Activated naive CD8-positive, alpha-beta T cell treated with anti-CD3 and anti-CD28 coated beads, Interleukin-2, amount 10 ng/mL, durations not matched to agents 7 days and 5 days (primary cell): ENCODE measurements at places on chromosomes 4 and X.

DNA sequence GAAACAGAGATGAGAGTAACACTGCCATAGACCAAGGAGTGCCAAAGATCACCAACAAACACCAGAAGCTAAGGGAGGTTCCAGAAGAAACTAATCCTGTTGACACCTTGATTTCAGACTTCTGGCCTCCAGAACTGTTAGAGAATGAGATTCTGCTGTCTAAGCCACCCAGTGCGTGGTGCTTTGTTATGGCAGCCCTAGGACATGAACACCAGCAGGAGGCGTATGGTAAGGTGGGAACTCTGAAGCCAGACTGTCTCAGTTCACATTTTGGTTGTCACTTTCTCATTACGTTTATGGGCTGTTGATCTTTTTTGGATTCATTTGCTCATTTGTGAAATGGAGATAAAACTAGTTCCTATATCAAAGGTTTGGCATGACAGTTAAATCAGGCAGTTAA, 142.9 kb downstream of the DCHS2 start:
- no peak for DNase-seq

DNA sequence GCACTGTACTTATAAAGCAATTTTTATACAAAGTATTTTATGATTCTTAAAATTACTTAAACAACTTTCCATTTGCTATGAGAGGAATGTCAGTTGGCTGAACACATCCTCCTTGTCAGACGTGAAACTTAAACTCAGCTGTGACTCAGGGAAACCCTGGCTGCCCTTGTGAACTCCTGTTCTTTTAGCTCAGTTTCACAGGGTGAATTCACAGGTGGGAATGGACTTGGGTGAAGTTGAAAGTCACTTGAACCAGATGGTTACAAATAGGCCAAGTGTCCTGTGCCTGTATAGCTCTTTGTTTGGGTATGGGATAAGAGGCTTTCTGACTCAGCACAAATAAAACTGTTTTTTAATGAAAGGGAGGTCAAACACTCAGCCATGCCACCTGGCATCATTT, 67.4 kb upstream of the FAM47B start:
- no peak for DNase-seq

DNA sequence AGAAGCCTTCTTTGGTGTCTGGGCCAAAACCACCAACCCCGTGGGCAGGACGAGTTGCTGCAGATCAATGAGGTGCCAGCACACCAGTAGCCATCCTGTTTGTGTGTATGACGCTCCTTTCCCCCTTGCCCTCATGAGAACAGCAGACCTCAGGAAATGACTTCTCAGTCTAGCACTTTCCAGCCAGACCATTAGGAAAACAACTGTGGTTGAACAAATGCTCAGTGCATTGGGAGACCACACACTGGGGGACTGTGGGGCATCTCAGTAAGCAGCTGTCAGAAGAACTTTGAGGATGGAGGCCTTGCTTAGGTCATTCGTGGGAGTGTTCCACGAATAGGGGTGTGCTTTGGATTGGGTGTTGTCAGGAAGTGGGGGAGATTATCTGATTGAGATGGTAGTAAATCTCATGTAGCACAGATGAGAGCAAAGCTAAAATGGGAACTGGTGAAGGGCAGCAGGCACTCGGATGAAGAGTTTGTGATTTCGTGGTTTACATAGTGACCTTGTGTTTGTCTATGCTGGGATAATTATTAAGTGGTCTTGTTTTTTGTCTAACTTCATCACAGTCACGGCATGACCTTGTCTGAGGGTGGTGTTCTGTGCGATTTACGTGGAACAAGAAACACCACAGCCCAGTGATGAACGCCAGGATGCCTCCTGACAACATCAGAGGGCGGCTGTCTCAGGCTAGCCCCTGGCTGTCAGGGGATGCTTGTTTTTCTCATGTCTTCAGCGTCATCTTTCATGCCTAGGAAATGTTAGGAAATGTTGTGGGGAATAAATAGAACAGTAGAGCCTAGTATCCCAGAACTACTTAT, 70.1 kb downstream of the USP46 start:
- DNase-seq = no peak

DNA sequence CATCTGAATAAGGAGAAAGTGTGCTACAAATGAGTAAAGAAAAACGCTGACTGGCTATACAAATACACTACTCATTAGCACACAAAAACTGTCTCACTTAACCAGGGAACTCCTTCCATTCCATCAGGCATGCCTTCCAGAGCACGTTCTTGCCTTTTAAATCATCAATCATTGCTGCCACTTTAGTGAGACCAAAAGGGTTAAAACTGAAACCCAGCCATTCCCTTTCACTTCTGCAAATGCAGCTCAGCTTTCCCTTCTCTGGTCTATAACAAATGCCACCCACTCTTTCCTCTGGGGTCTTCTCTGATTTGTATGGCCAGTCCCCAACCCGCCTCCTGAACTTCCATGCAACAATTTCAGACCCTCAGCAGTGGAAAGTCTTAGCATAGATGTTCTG, 231.5 kb downstream of the TRIML1 start:
- no peak for DNase-seq

DNA sequence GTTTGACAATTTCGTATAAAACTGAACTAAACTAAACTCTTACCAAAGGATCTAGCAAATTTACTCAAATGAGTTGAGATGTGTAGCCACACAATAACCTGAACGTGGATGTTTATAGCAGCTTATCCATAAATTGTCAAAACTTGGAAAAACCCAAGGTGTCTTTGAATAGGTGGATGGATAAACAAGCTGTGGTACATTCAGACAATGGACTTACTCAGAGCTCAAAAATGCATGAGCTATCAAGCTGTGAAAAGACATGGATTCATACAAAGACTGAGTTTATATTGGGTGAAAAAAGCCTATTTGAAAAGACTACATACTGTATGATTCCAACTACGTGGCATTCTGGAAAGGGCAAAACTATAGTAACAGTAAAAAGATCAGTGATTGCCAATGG, 69.5 kb downstream of the LARP1B start:
- DNase-seq = no peak

GRCh38 chr4:54217642-54218495, 11.2 kb upstream of the PDGFRA start:
- DNase-seq = peak; percentile 47

- no peak for DNase-seq
Observed at GRCh38 chr4:123198706-123199105, 197.9 kb upstream of the SPRY1 start.

- no peak for DNase-seq
Observed at GRCh38 chrX:20267607-20267930, 860 bp upstream of the RPS6KA3 start.

DNA sequence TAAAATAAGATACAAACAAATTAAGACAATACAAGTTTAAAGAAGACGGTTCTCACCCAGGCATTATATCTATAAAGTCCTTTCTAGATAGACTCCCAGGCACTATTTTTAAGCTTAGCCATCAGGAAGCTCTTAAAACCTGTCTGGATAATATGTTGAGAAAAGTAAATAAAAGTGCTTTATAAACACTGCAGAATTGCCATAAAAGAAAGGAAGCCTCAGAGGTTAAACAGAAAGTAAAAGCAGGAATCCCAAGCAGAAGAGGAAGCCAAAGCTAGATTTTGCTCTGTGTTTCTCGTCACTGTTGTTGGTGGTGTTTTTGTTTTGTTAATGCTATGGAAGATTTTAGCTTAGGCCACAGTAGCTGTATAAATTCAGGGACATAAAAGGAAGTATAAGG, 1267.3 kb downstream of the PCDH19 start:
- DNase-seq = no peak

- DNase-seq = no peak
Observed at GRCh38 chr4:88225232-88226105, 58.9 kb downstream of the PPM1K start.

DNA sequence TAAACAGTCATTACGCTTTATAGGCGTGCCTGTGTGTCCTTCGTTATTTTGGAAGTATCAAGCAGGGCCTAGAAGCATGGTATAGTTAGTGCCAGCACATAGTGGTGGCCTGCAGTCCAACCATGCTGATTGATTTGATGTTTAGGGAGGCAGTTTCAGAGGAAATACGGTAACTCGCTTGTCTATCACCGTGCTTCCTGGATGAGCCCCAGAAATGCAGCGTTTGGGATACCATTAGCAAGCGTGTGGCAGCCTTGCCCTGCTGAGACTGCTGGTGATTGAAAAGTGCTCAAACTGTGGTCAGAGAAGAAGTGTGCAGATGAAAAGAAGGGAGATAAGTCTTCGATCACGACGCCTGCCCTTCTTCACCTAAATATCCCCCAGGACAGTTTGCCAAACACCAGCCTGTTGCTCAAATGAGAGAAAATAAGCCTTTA, 158.4 kb downstream of the CHIC2 start:
- no peak for DNase-seq

DNA sequence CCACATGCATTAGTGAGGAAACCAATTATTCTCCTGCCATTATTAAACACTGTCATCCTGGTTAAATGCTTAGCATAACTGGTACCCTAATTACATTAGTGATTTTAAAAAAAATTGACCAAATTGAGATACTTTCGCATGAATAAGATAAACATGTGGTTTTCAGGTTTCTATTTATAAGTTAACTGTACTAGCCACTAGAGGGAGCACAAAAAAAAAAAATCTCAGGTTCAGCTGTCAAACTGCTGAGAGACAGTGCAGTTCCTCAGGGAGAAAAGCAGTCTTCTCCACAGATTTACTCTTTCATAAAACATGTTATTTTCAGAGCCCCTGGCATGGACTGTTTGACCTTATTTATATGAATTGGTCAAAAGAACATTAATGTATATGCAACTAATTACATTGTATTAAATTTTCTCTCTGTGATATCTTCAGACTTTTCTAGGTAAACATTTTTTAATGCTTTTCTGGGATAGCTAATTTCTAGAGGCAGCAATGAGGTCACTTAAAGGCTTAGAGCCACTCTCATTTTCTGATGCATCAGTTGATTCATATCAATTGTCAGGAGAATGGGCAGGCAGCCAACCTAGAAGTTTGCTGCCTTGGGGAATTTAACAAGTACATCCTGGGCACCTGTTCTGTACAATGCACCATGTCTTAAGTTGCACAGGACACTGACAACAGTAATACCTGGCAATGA, 167.5 kb downstream of the CDS1 start:
- DNase-seq = no peak

- DNase-seq = no peak
Observed at GRCh38 chr4:151099976-151100417, 569 bp downstream of the RPS3A start.

DNA sequence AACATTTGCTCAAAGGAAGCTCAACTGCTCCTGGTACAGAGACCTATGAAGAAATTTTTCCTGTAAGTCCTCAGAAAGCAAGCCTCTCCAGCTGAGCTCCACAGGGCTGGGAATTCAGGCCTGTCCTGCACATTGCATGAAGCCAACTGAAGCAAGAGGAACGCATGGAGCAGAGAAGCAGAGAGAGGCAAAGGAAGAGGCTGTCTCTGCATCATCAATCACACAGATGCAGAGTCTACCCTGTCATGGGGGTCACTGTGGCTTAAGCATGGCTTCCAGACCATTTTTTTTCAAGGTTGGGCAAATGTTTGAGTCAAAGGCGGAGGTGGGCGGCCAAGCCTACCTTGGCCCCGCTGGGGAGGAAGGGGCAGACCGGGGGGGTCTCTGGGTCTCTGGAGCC, 110.3 kb upstream of the MSX1 start:
- DNase-seq = no peak

DNA sequence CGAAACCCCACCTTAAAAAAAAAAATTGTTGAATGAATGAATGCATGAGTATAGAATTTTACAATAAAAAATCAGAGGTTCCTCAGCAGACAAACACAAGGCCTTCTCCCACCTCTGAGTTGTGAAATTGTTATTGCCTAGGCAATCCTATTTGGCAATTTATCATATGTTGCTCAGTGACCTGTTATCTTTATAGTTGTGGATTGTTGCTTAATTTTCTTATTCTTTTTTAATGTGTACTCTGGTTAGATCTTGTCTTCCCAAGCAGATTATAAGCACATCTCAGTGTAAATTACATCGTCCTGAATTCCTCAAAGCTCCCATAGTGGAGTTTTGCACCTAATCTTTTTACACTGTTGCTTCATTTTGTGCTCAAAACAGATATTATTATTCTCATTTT, 71.9 kb downstream of the RBM47 start:
- DNase-seq = no peak

GRCh38 chr4:3715061-3715854, 50.9 kb upstream of the ADRA2C start:
- DNase-seq = no peak

DNA sequence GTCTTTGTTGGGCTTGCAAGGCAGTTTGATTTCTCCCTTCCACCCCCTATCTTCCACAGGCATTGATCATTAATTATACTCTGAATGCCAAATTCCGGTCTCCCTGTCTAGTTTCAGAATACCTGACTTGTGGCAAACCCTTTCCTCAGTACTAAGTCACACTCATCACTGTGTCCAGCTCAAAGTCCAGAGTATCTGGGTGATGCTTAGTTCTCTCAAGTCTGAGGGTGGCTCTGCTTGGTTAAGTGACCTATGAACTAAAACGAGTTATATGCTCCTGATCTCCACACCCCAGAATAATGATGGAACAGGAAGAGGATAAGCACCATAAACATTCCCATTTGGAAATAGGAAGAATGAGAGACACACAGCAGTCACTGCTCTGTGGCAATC, 6.5 kb downstream of the SMIM9 start:
- DNase-seq = no peak

GRCh38 chr4:4848540-4848939, 10.9 kb upstream of the MSX1 start:
- DNase-seq = no peak

DNA sequence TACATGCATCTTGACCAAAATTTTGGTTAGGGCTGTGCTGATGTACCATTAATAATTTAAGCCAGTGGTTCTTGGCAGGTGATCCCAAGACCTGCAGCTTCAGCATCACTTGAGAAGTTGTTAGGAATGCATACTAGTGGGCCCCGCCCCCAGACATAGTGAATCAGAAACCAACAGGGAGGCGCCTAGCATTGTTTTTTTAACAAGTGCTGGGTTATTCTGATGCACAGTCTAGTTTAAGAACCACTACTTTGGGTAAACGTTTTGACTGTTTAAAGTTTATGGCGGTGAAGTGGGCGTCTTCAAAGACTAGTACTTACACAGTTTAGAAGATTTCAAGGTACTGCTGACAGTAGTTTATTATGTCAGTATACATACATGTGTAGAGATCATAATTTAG, 23.6 kb downstream of the FAM199X start:
- no peak for DNase-seq

DNA sequence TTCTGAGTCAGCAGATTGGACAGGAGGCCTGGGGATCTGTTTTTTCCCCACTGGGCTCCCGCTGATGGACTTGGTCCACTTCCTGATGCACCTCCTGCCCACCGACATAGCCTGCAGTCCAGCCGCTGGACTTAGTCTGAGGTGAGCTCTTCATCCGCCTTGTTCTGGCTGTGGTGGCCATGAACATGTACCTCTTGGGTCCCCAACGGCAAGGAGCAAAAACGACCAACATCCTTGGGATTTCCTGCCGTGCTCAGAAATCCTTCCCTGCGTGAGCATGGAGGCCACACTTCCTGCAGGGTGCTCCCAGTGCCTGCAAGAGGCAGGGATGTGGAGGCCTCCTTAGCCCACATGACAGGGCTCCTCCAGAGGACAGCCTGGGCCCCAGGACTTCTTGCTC, 76.8 kb downstream of the CRMP1 start:
- DNase-seq = no peak
